ENCODE measurements at places on chromosomes 11 and 22. TPM values are rescaled to one million over a fixed set of nuclear protein-coding genes. Genes with fewer than 3 reads are reported as not detected.

Gene JAML
- not detected for total RNA-seq

Gene OR10AG1
- total RNA-seq = not detected

Gene NXPE2
- total RNA-seq = not detected

Gene MS4A8
- not detected for total RNA-seq

Gene MMP12
- total RNA-seq = not detected

Gene YPEL1
- 0.47 TPM for total RNA-seq
